Activated T-cell treated with anti-CD3 and anti-CD28 coated beads, Interleukin-2, amount 50 U/mL, for 48 hours (primary cell): ENCODE measurements at places on chromosomes 5 and 9.

DNA sequence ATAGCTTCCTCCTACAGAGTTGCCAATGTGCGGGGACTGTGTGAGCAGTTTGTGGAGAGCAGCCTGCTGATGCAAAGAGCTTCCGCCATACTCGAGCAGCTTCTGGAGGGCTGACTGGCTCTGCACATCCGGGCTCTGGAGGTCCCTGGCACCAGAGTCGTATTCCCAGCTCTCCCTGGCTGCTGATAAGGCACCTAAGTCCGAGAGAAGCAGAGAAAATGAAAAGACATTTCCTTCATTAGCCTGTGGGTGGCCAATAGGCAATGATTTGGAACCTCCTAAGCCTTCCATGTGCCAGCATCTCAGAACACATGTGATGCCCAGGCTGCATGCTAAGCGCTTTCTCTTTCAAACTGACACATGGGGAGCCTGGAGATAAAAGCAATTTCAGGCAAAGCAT is 94.3 kb downstream of the TSSK1B start:
- no peak for DNase-seq

DNA sequence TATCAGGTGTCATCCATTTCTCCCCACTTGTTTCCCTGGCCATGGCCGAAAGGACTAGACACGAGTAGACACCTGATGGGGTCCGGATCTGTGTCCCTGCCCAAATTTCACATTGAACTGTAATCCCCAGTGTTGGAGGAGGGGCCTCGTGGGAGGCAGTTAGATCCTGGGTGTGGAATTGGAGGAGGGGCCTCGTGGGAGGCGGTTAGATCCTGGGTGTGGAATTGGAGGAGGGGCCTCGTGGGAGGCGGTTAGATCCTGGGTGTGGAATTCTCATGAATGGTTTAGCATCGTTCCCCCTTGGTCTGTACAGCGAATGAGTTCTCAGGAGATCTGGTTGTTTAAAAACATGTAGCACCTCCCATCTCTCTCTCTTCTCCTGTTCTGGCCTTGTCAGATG is 165.8 kb downstream of the NR3C1 start:
- no peak for DNase-seq

- no peak for DNase-seq
Measured at GRCh38 chr5:159186319-159186718, 23.0 kb downstream of the RNF145 start.

DNA sequence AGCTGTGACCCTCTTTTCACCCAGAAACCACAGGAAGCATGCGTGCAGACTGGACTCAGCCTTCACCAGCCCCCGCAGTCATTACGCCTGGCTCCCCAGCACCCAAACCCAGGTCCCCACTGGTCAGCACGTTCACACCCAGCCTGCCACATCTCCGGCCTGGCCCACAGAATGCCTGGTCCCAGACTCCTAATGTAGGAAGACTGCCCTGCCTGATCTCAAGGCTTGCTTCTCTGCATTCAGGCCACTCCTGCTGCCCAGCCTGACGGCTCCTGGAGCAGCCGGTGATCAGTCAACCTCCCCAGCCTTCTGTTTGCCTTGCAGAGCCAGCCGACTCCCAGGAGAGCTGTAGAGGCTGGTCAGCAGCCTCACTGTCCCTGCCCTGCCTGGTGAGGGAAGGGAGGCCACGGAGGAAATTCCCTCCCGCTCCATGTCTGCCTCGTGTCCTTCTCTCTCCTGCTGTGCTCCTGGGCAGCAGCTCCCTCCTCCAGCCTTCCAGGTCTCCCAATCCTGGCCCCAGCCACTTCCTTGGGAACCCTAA is 25.4 kb downstream of the ADAMTS2 start:
- no peak for DNase-seq

GRCh38 chr5:10122076-10122726 is 127.5 kb downstream of the ATPSCKMT start:
- DNase-seq, result no peak

DNA sequence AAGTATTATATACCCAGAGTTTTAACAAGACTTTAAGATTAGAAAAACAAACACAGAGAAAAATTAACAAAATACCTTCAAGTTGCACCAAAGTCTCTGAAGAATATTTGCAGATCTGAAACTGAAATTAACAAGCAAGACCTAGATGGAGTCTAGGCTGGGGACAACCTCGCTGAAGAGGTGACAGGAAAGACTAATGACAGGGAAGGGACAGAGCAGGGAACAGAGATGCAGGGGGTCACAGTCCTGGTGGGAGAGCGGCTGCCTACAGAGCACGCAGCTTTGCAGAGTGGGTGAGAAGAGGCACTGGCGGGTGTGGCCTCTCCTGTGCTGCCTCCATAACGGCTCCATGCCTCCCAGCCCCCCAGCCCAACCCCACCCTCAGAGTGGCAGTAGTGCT is 13.5 kb downstream of the RETREG1 start:
- no peak for DNase-seq

GRCh38 chr9:136292591-136293448 is 11.1 kb downstream of the CCDC187 start:
- DNase-seq, result no peak

DNA sequence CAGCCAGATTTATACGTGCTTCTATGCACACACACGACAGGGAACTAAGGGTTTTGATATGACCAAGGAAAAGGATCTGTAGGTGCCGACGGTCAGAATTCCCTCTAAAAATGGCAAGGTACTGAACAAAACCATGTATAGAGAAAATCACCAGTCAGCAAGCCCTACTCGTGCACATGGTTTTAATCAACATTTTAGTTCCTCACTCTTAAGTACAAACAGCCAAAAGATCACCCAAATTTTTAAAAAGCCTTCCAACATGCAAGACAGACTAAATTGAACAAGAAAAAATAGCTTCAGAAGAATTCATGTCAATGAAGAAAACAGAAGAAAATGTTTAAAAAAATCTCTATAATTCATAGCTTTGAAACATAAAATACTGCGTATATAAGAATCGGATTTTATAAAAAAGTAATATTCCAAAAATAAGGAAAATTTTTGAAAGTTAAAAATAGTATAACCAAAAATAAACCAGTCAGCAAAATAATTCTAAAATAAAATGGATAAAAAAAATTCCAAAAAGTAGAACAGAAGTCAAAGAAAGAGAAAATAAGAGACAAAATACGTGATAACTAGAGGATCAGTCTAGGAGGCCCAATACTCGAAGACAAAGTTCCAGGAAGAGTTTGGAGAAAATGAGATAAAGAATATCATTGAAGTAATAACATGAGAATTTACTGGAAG is 43.0 kb upstream of the KCNV2 start:
- no peak for DNase-seq

- no peak for DNase-seq
Measured at GRCh38 chr9:115746496-115746895, 407.1 kb upstream of the PAPPA start.

DNA sequence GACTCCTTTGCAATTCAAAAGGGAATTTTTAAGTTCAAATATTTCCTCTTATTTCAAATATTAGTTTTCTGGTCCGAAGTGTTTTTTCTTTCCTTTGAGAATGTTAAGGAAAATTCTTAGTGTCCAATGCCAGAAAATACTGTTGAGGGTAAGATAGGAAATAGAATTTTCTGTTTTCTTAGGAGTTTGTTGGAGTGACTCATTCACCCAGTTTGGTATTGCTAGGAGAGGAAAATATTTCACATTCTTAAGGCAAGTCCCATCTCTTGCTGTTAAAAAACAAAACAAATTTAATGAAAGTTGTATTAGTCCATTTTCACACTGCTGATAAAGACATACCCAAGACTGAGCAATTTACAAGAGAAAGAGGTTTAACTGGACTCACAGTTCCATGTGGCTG is 349.2 kb upstream of the ADAMTSL1 start:
- DNase-seq, result no peak

GRCh38 chr9:93209097-93209496 is 25.2 kb downstream of the WNK2 start:
- DNase-seq, result no peak

DNA sequence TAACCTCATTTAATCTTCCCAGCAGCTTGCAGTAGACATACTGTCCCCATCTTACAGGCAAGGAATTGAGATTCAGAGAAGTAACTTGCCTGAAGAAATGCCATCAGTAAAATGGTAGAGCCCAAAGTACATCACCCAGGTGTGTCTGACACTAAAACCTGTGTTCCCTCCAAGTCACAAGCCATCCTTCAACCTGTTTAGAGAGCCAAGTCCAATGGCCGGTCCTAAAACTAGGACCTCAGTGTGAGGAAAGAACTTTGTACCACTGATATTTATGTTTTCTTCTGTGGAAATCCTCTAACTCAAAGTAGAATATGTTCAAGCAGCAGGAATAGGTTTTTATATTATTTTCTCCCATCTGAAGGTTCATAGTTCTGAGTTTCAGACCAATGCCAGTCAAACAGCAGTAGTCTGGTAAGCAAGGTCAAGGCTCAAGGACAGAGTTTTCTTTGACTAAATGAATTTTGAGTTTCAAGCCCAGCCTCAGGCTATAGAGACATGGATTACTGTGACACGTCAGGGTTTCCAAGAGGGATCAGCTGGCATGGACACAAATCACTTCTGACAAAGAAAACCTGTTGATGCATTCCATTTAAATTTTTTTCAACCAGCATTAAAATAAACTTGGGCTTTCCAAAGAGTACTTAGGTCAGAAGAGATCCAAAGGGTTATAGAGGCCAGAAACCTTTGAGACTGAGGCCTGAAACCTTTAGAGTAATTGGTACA is 80.9 kb upstream of the PLPP6 start:
- no peak for DNase-seq

DNA sequence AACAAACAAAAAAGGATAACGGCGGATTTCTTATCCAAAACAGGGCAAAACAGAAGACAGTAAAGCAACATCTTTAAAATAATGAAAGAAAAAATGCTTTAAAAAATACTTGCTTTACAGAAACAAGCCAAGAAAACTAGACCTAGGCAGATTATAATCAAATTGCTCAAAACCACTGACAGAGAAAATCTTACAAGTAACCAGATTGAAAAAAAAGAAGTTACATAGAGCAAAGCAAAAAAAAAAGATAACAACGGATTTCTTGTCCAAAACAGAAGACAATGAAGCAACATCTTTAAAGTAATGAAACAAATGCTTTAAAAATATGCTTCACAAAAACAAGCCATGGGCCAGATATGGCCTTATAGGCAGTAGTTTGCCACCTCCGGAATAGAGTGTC is 51.1 kb downstream of the RICTOR start:
- no peak for DNase-seq

GRCh38 chr9:90054810-90055209 is 450.0 kb downstream of the GADD45G start:
- no peak for DNase-seq

DNA sequence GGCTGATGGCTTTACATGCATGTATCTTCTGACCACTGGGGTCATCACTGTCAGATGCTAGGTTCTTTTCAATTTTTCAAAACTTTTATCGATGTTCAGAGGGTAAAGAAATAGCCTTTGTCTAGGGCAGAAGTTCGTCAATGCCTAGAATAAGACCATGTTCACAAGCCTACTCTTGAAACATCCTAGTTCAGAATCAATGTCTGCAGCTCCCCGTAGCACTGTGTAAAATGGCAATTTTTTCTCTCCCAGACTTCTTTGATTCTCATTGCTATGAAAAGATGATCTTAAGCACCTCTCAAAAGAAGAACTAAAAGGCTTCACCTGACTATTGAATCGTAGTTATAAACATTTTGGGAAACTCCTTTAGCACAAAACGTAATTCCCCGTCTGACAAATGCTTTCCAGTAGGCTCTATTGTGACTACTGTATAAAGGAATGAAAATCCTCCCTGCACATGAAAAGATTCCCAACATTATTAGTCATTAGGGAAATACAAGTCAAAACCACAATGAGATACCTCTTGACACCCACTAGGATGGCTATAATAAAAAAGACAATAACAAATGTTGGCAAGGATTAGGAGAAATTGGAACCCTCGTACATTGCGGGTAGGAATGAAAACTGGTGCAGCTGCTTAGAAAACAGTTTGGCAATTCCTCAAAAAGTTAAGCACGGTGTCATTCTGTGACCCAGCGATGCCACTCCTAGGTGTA is 263.5 kb downstream of the ARHGAP26 start:
- DNase-seq, result no peak

DNA sequence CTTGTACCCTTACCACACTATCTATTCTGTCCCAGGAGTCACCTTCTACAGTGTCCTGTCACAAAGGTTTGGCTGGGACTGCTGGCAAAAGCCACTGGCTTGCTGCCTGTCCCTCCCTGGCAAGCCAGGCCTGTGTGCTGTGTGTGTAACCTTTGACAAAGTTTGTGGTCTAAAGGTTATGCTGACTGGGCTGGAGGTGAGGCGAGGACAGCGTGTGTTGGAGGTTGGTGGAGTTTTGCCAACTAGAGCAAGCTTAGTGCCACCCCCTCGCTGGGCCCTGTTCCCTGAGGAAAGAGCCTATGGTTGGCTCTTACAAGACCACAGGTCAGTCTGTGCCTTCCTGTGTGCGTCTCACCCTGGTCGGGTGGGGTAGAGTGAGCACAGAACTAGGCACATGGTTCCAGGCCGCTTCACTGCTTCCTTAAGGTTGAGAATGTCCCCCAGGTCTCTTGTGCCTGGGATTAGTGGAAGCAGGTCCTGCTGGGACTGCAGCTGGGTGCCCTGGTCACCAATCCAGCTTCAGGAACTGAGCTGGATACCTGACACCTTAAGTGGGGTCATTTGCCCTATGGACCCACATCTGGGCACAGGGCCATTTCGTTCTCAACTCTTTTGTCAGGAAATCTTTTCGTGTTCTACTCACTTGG is 152.2 kb downstream of the GADD45G start:
- DNase-seq, result no peak

GRCh38 chr9:137784641-137785513 is 92.7 kb upstream of the CACNA1B start:
- DNase-seq, result no peak

GRCh38 chr5:68683632-68684036 is 410.2 kb upstream of the SLC30A5 start:
- no peak for DNase-seq

GRCh38 chr5:172901012-172901780 is 58.0 kb upstream of the RPL26L1 start:
- no peak for DNase-seq

DNA sequence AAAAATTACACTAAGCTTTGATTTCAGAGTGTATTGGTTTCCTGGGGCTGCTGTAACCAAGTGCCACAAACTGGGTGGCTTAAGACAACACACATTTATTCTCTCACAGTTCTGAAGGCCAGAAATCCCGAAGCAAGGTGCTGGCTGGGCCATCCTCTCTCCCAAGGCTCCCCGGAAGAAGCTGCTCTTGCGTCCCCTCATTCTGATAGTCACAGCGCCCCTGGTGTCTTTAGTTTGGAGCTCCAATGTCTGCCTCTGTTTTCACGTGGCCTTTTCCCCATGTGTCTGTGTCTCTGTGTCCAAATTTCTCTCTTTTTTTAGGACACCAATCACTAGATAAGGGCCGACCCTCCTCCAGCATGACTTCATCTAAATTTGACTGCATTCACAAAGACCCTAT is 56.7 kb downstream of the ROPN1L start:
- DNase-seq, result no peak

DNA sequence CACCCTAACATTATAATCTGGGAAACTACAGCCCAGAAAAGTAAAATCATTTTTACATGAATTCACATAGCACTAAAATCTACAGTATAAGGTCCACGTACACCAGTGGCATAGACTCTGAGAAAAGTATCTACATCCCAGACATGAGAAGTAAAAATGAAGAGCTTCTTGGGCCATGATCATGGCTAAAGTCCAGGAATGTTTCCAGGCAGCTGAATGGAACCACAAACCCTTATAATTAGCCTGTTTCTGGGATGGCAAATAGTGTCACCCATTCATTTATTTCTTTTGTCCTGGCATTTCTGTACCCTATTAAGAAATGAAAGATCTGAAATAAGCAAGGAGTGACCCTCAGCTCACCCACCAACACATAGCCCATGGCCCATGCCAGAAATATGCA is 217.9 kb downstream of the SPOCK1 start:
- no peak for DNase-seq

GRCh38 chr9:90507621-90508020 is 135.0 kb downstream of the DIRAS2 start:
- no peak for DNase-seq

GRCh38 chr9:110776221-110776620 is 107.6 kb downstream of the MUSK start:
- no peak for DNase-seq
